ENCODE measurements at places on chromosomes 7 and 10.

DNA sequence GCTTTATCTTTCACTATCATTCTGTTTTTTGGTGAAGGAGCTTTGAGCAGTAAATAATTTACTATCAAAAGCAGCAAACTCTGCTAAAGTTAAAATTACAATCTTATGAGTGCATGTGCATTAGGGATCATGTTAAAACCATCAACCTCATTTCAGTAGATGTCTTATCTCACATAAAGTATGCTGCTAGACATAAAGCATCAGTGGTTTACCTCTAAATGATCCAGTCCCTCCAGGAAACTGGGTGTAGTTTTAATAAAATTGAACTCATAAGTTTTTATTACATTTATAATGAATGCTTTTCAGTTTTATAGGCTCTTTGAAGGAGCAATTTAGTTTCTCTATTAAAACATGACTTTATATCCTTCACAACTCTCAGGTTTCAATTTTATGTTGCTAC, 108.7 kb downstream of the LRRN3 start:
- DNase-seq = no peak

GRCh38 chr10:62430881-62431280, 56.7 kb downstream of the ZNF365 start:
- no peak for DNase-seq

- DNase-seq = no peak
Observed at GRCh38 chr7:42247301-42247700, 10.3 kb upstream of the GLI3 start.

- peak; percentile 50 for DNase-seq
Observed at GRCh38 chr7:131652934-131653333, 96.5 kb upstream of the PODXL start.

Measured in NT2/D1 (cell line).